ENCODE measurements at places on chromosomes 1 and 21.

DNA sequence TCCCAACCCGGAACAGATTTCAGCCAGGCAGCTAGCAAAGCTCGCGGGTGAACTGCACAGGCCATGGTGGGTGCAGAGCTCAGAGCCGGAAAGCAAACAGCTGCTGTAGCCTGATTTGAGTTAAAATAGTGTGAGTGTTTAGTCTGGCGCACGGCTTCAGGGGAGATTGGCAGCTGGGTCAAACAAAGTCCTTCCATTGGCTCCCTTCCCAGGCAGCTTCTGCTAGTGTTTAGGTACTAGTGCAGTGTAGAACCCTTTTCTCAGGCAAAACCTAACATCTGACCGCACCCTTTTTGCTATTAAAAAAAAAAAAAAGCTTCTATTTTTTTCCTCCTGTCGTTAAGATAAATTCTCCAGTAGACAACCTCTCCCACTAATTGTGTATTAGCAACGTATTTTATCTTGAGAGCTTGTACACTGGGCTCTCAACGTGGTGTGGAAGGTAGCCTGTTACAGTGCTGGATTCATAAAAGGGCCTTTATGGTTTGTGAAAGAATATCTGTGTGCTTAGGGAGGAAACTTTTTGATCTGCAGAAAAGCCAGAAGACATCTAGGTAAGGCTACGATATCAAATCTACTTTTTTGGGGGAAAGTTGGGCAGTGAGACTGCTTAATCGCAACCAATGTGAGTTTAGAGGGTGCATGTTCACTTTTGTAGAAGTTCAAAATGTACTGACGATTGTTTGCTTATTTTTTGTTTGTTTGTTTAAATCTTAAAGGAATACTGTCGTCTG is 689.6 kb downstream of the USP25 start:
- peak; percentile 53 for DNase-seq

GRCh38 chr1:32925403-32926162 is 24.4 kb upstream of the TMEM54 start:
- peak; percentile 62 for DNase-seq

GRCh38 chr1:243597383-243597782 is 252.7 kb downstream of the AKT3 start:
- no peak for DNase-seq

DNA sequence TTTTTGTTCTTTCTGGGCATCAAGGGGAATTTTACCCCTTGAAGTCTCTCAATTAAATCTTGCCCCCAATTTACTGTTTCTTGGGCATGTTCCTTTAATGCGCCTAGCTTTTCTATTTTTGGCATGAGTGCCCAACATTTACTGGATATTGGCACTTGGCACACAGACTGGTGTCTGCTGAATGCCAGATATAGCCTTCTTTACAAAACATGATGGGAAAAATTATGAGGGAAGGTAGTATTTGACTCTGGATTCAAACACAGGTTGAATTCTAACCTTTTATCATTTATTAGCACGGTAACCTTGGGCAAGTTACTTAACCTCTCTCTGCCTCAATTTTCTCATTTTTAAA is 88.3 kb upstream of the GPR52 start:
- no peak for DNase-seq

GRCh38 chr1:190243056-190243455 is 234.6 kb downstream of the BRINP3 start:
- no peak for DNase-seq

DNA sequence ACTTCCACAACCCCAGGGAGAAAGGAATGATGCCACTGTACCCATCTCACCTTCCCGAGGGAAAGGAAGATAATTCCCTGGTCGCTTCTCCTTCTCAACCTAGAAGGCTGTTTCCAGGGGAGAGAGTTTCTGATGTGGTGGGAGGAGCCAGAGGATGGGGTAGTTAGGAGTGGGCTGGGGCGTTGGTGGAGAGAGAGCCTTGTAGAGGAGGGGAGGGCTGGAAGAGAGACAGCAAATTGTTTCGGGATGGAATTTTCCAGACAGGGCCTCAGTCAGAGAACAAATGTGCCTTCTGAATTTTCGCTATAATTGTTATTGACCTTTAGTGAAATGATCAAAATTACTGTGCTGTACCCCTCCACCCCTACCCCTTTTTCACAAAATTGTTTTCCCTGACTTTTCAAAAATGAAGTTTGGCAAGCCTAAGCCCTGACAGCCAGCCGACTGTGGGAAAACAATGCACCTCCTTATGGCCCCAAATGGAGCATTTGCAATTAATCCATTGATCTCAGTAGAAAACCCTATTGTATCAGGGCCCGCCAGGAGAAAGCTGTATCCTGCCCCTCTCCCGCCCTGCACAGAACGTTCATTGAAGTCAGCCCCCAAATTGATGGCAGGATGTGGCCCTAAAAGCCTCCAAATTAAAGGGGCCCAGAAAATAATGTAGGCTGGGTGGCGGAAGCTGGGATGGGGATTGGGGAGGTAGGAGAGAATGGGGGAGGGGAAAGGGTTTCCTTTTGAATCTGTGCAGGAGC is 69.1 kb upstream of the JUN start:
- DNase-seq, result no peak

DNA sequence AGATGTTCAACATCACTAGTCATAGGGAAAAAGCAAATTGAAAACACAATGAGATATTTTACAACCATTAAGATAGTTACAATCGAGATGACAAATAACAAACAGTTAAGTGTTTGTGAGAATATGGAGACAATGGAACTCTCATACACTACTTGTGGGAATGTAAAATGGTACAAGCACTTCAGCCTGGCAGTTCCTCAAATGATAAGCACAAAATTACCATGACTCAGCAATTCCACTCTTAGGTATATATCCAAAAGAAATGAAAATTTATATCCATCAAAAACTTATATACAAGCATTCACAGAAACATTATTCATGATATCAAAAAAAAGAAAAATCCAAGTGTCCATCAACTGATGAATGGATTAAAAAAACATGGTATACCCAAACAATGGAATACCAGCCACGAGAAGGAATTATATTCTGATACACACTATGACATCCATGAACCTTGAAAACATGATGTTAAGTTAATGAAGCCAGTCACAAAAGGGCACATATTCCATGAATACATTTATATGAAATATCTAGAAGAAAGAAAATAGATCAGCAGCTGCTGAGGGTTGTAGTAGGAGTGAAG is 76.4 kb downstream of the EVI5 start:
- DNase-seq, result no peak

DNA sequence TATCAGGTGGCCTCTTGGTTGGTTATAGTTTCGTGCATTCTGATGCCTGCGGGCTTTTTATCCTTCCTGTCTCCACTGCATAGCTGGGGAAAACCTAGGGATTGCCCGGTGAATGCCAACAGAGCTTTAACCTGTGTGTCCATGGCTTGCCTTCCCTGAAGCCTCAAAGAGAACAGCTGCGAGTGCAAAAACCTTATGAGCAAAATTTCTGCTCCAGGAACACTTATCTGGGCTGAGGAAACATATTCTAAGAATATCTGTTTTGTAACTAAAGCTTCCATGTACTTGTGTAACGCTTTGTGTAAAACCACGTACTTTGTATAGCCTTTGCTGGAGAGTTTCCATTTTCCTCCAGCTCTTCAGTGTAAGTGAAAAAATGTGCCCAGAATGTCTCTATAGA is 7.2 kb downstream of the CNST start:
- no peak for DNase-seq

DNA sequence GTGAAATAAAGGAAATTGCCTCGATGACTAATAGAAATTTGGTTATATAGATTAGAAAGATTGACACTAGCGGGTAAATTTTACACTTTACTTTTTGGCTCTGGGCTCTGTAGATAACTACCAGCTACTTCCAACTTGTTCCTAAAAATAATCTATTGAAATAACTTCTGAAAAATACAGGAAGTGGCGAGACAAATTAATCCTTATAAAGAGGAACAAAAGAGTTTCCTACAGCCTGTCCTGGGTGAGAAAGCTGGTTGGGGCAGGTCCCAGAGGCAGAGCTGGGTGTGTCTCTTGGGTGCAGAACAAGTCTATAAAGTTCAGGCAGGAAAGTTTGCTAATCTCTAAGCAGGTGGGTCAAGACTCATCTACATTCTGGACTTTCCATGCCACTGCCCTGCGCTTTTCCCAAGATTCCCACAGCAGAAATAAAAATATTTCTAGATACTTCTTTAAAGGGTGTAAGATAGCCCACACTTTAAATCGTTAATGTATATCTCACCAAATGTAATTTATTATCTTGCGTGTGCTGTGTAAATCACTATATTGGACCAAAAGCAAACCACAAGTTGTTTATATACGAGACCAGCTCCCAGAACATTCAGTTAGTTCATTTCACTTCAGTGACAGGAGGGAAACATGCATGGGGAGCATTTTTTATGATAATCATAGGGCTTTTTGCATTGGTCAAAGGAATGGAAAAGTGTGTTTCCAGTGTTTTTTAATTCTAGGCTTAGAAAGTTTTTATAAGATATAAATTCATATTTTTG is 70.1 kb upstream of the NRIP1 start:
- DNase-seq, result no peak

GRCh38 chr1:85467929-85468540 is 3.1 kb upstream of the DDAH1 start:
- DNase-seq, result no peak

GRCh38 chr1:147207192-147207591 is 17.9 kb downstream of the FMO5 start:
- DNase-seq, result no peak

DNA sequence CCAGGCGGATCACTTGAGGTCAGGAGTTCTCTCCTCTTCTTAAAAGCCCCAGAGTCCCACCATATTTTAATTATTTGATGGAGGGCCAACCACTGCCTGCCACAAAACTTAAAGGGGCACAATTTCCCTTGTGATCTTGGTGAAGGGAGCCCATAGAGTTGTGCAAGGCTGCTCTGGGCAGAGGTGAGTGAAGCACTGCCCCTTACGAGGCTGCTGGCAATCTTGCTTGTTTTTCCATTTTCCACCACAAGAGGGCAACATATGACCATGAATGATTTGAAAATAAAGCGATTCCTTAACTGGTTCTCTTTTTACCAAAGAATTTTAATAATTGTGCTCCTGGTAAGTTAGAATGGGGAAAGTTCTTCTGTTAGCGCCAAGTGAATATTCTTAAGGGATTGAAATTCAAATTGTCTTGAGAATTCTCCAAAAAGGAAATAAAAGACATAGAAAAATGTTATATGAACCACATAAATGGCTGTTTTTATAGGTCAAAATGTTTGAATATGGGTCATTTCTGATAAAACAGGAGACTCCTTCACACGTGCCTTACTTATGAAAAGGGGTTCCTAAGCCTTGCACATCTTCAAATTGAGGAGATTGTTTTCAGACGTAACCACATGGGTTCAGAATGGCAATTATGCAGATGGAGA is 22.7 kb downstream of the PGM1 start:
- DNase-seq, result peak; percentile 79

DNA sequence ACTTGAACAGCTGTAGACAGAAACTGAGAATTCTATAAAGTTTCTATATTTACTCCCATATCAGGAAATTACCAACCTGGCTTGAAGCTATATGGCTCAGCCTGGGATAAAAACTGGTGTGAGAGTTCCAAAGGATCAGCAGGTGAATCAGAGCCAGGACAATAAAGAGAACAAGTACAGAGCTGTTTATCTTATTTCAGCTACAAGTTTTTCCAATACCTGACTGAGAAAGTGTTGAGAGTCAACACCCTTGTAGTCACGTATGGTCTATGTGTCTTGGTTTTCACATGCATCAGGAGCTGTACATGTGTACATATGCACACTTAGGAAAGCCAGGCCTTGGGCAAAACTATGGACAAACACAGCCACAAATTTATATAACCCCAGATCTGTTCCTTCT is 40.7 kb upstream of the CXADR start:
- DNase-seq, result no peak

- no peak for DNase-seq
These were observed at the start of gene NECTIN4 for GRCh38 chr1:161089251-161089924. NECTIN4 (minus strand) TSS chr1:161089558; CDS start chr1:161089296, 262 bp downstream.

- DNase-seq, result no peak
These were observed 15.7 kb upstream of the PKN2 start for GRCh38 chr1:88668405-88668804.

GRCh38 chr1:115898020-115898419 is 57.1 kb upstream of the NHLH2 start:
- DNase-seq, result no peak
